ENCODE measurements at places on chromosomes 1 and 21. TPM values are rescaled to one million over a fixed set of nuclear protein-coding genes. Genes with fewer than 3 reads are reported as not detected.

TNFRSF18 gene
- total RNA-seq, result 1.0 TPM

CRNN gene
- total RNA-seq, result not detected

NRIP1 gene
- total RNA-seq, result 37.1 TPM

CFHR2 gene
- total RNA-seq, result not detected

TMEM52 gene
- total RNA-seq, result not detected

DNA sequence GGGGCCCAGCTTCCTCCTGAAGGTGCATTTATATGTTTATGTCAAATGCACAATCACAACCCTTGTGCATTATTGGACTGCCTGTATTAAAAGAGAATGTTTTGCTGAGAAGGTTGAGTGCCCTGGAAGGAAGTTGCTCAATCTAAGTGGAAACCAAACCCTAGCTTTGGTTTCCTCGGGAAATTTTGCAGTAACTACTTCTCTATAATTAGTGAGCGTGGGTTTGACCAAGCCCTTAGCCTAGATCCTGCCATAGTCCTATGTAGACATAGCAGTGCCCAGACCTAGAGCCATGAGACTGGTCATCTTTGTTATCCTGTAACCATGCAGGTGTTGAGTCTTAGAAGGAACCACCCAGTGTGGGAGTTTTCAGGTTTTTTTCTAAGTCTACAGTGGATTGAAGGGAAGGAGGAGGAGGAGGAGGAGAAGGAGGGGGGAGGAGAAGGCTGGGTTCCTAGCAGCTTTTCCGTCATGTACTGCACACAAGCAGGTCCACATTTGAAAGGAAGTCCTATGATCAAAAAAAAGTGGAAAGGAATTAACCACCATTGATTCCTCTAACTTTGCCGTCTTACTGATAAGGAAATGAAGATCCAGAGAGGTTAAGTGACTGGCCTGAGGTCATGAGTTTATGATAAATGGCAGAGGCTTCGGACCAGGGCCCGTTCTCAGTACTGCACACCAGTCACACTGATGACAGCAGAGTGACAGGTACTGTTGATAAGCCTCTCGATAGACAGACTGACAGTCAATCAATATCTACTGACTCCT, 72.2 kb upstream of the LYST start:
- no peak for DNase-seq

- DNase-seq, result no peak
Measured at GRCh38 chr1:196650403-196650802, 1.4 kb upstream of the CFH start.

DNA sequence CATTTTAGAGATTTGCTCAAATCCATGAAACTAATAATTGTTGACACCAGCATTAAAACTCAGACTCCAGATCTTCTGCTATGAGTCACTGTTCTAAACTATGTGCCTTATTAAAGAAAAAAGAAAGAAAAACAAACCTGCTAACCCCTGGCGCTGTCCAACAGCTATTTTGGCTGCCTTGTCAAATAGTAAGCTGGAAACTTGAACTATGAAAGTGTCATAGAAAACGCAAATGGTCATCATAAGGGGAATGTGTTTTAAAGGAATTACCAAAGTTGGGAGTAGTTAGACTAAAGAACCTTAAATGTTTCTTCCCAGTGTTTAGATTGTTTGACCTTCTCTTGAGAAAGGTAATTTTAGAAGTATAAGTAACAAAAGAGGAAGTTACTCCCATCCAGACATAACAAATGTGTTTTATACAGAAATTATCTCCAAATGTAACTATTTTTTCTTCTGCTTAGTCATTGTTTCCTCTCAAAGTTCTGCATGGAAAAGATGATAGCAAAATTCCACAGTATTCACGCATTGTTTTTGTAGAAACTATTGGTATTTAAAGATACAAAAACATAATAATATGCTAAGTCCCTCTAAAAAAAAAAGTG, 272.4 kb downstream of the TPR start:
- DNase-seq, result peak; percentile 65

GRCh38 chr1:29467989-29468900, 231.9 kb downstream of the PTPRU start:
- peak; percentile 45 for DNase-seq

GRCh38 chr1:9160079-9160717, 31.3 kb upstream of the GPR157 start:
- DNase-seq, result no peak

- DNase-seq, result no peak
Measured at GRCh38 chr1:204445860-204446412, 34.3 kb upstream of the PPP1R15B start.

GRCh38 chr1:221306239-221306638, 427.0 kb downstream of the HLX start:
- DNase-seq, result no peak

GRCh38 chr21:27062443-27062842, 95.6 kb upstream of the ADAMTS5 start:
- DNase-seq, result no peak

- DNase-seq, result no peak
Measured at GRCh38 chr21:32946654-32947053, 79.1 kb upstream of the OLIG2 start.

Measured in aorta (tissue), 5 donors.